ENCODE measurements at places on chromosomes 1 and 21. TPM values are rescaled to one million over a fixed set of nuclear protein-coding genes. Genes with fewer than 3 reads are reported as not detected.

The CFAP410 gene
- total RNA-seq, result 19.2 TPM

The SLAMF7 gene
- 79.5 TPM for total RNA-seq

The TRIM45 gene
- total RNA-seq, result 0.84 TPM

The F3 gene
- total RNA-seq, result 0.16 TPM

The GJA5 gene
- total RNA-seq, result not detected

DNA sequence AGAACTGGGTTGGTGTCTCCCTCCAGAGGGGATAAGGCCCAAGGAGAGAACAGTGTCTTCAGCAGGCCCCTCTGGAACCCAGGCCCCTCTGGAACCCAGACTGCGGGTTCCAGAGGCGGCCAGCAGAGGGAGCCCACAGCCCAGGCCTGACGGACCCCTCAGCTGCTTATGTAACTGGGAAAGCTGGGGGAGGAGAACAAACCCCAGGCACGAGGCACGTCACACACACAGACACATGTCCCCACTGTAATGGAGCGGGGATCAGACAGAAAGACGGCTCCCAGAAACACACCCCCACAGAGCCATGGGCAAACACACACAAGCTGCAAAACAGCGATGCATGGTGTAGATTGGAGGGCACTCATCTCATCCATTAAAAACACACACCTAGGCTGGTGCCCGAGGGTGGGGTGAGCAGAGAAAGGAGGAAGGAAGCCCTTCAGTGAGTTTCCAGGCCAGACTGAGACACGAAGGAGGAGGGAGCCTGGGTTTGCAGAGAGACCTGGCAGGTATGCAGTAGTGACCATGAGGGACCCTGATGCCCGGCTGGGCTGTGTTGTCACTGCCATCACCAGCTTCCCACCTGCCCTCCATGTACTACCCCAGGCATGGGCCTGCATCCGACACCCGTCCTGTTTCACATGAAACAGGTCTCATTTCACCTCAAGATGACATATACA, 2.8 kb upstream of the IGSF8 start:
- DNase-seq, result peak; percentile 85

DNA sequence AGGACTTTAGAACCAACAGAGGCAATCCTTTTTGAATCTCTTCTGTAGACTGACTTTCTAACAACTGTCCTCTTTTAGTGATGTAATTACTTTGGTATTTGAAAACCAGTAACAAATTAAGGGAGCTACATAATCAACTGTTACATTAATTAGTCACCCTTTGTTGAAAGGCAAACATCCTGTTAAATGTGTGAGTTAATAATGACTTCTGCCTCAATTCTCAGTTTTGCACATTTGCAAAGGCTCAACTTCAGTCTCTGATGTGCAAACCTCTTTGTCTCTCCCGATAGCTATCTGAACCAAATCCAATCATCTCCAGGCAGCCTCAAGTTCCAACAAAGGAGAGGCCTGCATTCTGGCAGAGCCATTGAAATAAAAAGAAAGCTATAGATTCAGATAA, 135.4 kb upstream of the C8B start:
- no peak for DNase-seq

- no peak for DNase-seq
These were observed 30.5 kb upstream of the WNT2B start for GRCh38 chr1:112478314-112478713.

GRCh38 chr1:119631433-119632102, 16.5 kb downstream of the ZNF697 start:
- DNase-seq, result no peak

GRCh38 chr1:108533351-108534083, 26.4 kb upstream of the EEIG2 start:
- no peak for DNase-seq

- DNase-seq, result no peak
These were observed 264.7 kb downstream of the SPATA17 start for GRCh38 chr1:217895841-217896240.

DNA sequence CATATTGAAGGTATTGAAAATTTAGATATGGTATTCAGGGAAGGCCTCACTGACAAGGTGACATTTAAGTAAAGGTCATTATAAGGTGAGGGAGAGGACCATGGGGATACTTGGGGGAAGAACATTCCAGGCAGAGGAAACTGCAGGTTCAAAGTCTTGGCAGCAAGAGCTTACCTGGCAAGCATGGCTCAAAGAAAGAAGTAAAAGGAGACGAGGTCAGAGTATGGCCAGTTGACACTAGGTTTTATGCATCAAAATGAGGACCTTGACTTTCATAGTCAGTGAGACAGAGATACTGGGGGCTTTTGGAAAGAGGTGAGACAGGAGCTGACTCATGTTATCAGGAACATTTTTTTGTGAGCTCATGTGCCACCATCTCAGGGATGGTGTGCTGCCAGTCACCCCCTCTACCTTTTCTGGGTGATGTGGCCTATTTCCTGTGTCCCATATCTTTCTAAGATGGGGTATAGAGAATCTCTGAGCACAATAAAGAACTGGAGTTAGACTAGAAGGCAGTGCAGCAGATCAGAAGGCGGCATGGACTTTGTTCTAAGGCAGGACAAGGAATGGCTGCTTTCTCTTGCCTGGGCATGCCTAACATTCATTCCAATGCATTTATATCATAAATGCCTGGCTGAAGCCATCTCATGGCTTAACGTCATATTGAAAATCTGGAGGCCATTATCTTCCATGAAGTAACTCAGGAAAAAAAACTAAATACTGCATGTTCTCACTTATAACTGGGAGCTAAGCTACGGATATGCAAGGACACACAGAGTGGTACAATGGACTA, 406.7 kb downstream of the NTNG1 start:
- no peak for DNase-seq

GRCh38 chr21:45283035-45283610, 4.6 kb downstream of the POFUT2 start:
- peak; percentile 40 for DNase-seq

DNA sequence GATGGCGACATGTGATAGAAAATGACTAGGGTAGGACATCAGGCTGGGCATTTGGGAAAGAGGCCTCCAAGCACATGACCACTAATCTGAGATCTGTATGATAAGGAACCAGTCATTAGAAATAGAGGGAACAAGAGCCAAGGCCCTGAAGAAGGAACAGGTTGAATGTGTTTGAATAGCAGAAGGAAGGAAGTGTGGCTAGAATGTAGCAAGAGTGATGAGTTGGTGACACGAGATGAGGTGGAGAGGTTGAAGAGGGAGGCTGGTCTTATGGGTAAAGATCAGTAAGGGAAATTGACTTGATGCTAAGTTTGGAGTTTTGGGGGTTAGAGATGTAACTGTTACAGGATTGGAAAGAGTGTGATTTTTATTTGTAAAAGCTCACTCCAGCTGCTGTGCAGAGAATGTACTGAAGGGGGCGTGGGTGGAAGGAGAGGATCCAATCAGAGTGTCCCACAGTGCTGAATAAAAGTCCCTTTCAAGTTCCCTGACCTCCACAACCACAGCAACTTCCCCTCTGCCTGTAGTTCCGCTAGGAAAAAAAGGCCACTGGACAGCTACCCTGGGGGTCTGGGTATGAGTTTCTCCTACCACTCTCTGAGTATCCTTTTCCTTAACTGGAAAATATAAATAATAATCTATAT, 295.0 kb downstream of the OMA1 start:
- no peak for DNase-seq
